Stimulated activated CD4-positive, alpha-beta T cell treated with anti-CD3 and anti-CD28 coated beads, Interleukin-12 subunit alpha, Interleukin-12 subunit beta, amount 100 ng/mL, for 24 hours (primary cell): ENCODE measurements at places on chromosomes 11 and 22.

GRCh38 chr11:58513747-58514367 is 6.0 kb upstream of the OR5B21 start:
- DNase-seq, result no peak

DNA sequence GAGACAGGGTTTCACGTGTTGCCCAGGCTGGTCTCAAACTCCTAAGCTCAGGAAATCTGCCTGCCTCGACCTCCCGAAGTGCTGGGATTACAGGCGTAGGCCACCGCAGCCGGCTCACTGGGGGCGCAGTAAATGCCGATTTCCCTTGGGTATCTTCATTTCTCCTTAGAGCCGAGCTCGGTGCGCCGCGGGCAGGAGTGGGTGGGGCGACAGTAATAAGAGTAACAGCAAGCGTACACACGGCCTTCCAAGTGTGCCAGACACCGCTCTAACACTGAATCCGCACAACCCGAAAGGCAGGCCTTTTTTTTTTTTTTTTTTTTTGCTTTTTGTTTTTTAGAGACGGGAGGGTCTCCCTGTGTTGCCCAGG is 500 bp upstream of the ADSL start:
- DNase-seq, result peak; percentile 44

DNA sequence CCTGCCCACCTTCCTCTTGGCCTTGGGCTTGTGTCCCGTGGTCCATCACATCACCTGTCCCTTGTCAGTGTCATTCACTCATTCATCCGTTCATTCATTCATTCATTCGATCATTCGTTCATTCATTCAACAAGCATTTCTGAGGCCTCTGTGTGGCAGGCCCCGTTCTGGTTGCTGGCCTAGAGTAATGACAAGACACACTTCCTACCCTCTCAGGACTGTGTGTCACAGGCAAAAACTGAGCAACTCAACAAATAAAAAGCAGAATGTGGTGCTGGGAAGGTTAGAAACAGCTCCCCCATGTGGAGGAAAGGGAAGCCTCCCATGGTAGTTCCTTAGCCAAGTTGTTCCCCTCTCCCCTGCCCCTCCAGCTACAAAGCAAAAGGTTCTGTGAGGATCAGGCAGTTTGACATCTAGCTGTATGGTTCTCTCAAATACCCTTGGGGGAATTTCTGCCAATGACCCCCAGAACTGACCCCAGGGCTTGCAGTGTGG is 1.6 kb upstream of the OMP start:
- no peak for DNase-seq

DNA sequence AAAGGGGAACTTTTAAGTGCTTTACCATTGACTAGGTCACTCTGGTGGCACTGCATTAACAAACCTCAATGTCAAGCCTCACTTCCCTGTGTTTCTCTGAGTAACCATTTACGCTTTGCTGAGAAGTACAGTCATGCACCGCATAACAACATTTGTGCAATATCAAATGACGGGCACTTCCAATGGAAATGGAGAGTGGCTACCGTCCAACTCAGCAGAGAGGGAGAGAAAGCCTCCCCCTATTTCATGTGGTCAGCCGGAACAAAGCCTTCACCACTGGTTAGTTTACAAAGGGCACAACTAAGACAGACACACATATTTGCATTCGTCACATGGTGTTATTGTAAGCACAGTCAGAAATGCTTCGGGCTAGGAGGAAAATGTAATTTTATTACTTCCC is 117.3 kb downstream of the RASSF10 start:
- DNase-seq, result no peak

- DNase-seq, result no peak
These were observed 6.8 kb upstream of the ZBED5 start for GRCh38 chr11:10864688-10865087.

GRCh38 chr11:113247221-113247620 is 67.2 kb upstream of the TTC12 start:
- no peak for DNase-seq

DNA sequence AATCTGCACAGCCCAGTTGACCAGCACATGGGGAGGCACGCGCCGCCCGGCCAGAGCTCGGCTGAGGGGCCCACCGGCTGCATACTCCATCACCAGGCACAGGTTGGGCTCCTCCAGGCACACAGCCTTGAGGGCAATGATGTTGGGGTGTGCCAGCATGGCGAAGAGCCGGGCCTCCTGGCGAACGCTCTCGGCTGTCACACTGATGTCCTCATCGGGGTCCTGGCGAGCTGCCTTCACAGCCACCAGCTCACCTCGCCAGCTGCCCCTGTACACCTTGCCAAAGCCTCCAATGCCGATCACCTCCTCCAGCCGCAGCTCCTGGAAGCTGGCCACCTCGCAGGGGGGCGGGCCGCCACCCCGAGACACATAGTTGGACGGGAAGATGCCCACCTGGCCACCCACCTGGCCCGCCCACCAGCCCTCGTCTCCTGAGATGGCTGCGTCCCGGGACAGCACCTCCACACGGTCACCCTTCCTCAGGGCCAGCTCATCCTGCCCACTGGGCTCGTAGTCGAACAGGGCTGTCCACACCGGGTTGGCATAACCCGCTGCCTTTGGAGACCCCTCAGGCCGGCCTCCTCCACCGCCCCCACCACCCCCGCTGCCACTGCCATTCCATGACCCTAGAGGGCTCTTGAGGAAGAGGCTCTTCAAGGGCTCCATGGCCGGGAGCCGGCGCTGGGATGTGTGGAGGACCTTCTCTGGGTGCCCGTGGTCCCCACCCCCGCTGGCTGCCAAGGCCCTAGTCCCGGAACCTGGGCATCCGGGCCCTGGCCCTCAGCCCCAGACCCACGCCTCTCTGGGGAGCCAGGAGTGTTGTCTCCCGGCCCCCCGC is 711 bp downstream of the MAP3K11 start:
- no peak for DNase-seq

- DNase-seq, result no peak
These were observed 33.5 kb downstream of the MYO18B start for GRCh38 chr22:25775531-25775930.

- DNase-seq, result no peak
These were observed 288.5 kb downstream of the OPCML start for GRCh38 chr11:133243832-133244231.

DNA sequence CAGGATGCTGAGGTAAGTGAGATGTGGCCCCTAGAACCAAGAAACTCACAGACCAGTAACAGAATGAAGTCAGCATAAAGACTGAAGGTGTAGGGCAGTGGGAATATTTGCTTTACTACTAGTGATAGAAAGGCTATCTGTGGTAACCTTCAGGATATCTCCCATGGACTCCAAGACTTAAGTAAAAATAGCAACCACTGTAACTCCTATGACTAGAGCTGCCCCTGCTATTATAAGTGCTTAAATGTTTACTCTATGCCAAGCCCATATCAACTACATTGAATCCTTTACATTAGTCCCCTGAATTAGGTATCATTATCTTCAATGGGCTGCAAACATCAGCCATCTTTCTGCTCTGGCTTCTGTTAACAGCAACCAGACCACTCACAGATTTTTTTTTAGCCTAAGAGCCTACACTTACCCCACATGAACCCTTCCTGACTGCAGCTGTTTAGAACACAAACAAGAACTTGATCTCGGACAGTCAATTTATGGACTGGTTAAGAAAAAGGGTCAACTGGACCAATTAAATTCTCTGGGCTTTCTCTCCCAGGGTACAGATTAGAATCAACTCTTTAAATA is 335.1 kb upstream of the API5 start:
- DNase-seq, result no peak

- DNase-seq, result no peak
These were observed 6.5 kb upstream of the ST3GAL4 start for GRCh38 chr11:126348806-126349582.

GRCh38 chr11:102343809-102344208 is 3.2 kb upstream of the BIRC2 start:
- DNase-seq, result no peak

GRCh38 chr22:30892731-30893221 is 75.8 kb downstream of the MORC2 start:
- DNase-seq, result no peak

DNA sequence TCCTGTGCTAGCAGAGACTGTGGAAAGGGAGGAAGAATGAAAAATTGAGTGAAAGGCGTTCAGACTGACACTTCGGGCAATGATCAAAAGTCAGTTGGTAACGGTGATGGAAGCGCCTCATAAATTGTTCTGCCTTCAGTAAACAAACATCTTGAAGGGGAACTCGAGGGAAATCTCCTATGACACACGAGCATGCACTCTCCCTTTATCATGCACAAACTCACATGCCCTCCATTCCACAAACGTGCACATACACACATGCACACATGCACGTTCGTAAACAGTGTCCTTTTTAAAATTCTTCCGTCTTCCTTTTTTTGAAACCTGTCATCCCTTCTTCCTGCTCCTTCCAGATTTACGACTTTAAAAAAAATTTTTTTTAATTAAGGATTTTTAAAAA is 77.8 kb upstream of the TMEM45B start:
- DNase-seq, result no peak

GRCh38 chr22:47125603-47126002 is 363.2 kb downstream of the TBC1D22A start:
- no peak for DNase-seq

GRCh38 chr11:78860720-78861422 is 286.2 kb upstream of the NARS2 start:
- no peak for DNase-seq
